ENCODE measurements at places on chromosomes 11 and 22.

DNA sequence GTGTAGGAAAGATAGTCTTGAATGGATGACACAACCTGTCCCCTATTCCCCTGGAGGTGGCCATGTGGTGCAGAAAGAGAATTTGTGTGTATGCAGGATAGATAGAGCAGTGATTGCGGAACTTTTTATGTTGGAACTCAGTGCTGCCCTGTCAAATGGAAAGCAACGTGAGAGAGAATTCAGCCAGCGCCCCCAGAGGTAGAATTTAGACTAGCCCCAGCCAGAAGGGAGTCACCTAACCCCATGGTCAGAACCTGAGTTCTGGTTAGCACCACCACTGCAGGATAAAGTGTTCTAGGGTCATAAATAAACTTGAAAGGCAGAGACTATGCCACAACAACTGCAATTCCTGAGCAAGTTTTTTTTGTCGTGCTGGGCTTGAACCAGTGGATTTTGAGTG, 152.9 kb upstream of the GRIA4 start:
- no peak for DNase-seq

DNA sequence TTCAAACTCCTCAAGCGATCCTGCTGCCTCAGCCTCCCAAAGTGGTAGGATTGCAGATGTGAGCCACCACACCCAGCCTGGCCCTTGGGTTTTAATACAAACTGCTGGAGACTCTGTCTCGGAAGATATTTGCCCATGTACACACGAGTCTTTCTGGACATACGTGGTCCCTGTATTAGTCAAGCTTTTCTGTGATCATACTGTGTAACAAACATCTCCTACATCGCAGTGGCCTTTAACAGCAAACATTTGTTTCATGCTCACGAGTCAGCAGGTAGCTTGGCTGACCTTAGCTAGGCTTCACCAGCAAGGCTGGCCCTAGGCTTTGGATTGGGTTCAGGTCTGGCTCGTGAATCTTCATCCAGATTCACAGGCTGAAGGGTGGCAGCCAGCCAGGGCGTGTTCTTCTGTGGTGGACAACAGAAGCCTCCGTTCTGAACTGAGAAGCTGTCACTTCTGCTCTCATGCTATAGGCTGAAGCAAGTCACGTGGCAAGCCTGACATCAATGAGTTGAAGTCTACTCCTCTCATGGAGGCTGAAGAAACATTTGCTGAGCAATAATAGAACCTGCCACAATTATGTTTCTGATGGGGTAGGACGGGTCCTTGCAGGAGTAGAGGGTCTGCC, 8.8 kb downstream of the KIAA1671 start:
- DNase-seq, result no peak

DNA sequence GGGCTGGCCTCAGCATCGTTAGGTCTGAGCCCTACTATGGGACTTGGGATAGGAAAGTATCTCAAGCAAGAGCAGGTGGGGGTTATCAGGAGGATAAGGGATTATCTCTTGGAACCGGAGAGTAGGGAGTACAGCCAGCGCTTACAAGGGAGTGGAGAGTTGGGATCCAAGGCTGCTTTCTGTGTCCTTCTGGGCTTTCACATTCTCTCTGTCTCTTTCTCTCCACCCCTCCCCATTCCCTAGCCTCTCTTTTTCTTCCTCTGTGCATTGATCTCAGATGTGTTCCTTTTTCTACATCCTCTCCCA, 170.2 kb downstream of the BUD13 start:
- DNase-seq, result no peak

GRCh38 chr11:47714554-47715081, 551 bp downstream of the AGBL2 start:
- DNase-seq, result no peak

GRCh38 chr11:77287136-77287535, 14.3 kb downstream of the GDPD4 start:
- DNase-seq, result no peak

DNA sequence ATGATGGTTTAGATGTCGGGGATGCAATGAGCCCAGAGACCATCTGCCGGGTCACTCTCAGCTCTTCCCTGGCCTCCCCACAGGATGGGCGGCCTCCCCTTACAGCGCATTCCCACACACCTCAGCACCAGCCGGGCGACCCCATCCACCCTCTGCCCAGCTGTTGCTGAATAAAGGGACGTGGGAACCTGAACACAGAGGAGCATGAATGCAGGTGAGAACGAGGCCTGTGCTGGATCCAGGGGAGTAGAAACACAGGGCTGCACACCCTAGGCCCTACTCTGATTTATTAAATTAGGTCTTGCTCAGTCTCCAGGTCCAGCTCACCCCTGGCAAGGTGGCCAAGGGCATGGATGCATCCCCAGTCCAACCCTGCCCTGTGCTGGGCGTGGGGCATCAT, 180.5 kb downstream of the CTTN start:
- no peak for DNase-seq

DNA sequence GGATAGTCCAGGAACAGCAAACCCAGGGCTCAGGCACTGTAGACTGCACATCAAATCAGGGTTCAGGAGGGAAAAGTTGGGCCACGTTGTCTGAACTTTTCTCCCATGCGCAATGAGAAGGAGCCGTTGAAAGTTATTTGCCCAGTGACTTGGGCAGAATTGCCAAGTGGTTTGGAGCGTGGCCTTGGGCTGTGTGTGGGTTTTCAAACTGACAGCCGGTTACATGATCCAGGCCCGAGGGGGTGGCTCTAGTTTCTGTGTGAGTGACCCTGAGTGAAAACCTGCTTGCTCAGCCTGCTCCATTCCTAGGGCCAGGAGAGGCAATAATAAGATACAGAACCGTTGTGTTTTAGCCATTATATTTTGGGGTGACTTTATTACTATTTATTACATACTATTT, 20.3 kb downstream of the MB start:
- DNase-seq, result no peak

DNA sequence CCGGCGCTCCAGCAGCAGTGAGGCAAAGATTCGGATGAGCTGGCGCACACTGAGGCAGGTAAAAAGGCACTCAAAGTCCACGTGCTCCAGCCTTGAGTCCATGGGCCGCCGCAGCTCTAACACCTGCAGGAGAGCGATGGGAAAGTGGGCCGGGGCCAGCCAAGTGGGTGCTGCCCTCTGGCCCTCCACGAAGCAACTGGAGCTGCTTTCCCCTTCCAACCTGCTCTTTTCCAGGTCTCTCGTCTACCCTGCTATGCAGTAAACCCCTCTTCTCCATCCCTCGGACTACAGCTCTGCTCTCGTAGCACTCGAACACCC, 20.0 kb downstream of the RPL27A start:
- no peak for DNase-seq

DNA sequence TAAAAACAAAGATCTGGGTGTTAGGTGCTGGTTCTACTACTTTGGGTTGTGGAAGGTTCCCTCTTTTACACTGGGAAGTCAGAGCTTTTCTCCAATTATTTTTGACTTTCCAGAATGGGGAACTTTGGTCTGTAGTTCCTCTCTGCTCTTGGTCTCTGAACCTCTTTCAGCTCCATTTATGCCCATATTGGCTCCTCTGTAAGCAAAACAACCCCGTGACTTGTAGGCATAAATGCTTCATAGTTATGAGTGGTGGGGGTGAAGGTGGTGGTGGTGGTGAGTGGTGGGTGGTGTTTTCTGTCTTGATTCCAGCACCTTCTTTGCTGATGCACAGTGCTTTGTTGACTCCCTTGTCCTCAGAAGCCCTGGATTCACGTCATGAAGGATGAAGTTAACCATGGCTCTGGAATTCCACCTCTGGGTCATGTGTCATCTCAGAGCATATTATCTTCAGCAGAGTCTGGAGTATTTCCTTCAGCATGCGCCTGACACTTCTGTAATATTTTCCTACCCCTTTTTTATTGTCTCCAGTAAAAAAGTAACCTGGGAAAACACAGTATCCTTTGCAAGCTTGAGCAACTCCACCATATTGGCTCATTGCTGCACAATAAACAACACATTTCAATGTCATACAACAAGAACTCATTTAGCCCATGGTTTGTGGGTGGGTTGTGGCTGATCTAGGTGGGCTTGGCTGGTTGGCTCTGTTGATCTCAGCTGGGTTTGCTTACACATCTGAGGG, 24.1 kb upstream of the GRK3 start:
- DNase-seq, result no peak

- DNase-seq, result no peak
Observed at GRCh38 chr11:128764424-128765095, 70.7 kb downstream of the FLI1 start.
